ENCODE measurements at places on chromosomes 5 and 9.
A peak's percentile ranks its signal among the peaks of the same experiment; 100 is the strongest.

GRCh38 chr9:124290743-124291554 is 33.2 kb downstream of the NEK6 start:
- DNase-seq: no peak

- DNase-seq: no peak
These were observed 80.2 kb downstream of the STX17 start for GRCh38 chr9:99986642-99987041.

GRCh38 chr5:18051953-18052352 is 417.7 kb downstream of the TAF11L14 start:
- DNase-seq: no peak

GRCh38 chr9:72935595-72935994 is 17.3 kb downstream of the ALDH1A1 start:
- no peak for DNase-seq

GRCh38 chr5:122183098-122183787 is 53.9 kb downstream of the ZNF474 start:
- peak; percentile 64 for DNase-seq

- no peak for DNase-seq
These were observed 15.1 kb downstream of the IRF1 start for GRCh38 chr5:132475497-132475882.

- no peak for DNase-seq
These were observed 7.4 kb downstream of the DDX31 start for GRCh38 chr9:132662152-132662945.

DNA sequence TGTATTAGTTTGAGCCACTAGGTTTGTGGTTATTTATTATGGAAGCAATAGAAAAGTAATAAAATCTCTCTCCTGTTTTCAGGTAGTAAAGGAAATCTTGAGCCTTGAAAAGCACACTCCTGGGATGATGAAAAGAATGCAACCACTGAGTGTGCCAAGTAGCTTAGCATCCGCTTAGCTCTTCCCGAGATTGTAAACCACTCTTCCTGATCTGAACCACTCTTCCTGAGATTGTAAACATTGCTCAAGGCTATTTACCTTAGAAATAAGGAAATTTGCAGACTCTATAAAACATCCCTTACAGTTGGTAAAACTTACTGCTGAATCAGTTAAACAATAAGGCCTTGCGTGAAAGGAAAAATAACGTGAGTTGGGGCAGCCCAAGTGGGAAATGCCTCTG is 17.4 kb upstream of the IL33 start:
- no peak for DNase-seq

GRCh38 chr9:124941679-124942561 is 1.0 kb upstream of the GOLGA1 start:
- DNase-seq: no peak

Data from GM04503 (cell line).